ENCODE measurements at places on chromosomes 3 and 15.

DNA sequence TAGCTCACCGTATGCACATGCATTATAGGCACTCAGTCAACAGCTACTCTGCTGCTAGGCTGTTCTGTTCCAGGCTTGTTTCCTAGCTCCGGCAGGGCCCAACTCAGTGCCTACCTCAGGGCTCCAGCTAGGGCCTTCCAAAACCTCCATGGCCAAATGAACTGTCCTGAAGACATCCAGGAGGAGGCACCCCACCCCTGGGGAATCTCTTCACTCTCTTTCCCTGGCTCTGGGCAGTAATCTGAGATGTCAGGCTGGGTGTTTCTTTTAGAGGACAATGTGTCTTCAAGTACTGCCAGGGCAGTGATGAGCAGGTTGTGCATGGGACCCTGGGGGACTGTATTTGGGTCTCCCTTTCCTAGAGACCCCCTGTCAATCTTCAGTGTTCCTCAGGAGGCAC, 38.3 kb upstream of the TPM1 start:
- no peak for DNase-seq

GRCh38 chr3:81470524-81471278, 290.7 kb downstream of the GBE1 start:
- DNase-seq = no peak

- no peak for DNase-seq
Observed at GRCh38 chr3:111603679-111604078, 8.5 kb upstream of the ZBED2 start.

DNA sequence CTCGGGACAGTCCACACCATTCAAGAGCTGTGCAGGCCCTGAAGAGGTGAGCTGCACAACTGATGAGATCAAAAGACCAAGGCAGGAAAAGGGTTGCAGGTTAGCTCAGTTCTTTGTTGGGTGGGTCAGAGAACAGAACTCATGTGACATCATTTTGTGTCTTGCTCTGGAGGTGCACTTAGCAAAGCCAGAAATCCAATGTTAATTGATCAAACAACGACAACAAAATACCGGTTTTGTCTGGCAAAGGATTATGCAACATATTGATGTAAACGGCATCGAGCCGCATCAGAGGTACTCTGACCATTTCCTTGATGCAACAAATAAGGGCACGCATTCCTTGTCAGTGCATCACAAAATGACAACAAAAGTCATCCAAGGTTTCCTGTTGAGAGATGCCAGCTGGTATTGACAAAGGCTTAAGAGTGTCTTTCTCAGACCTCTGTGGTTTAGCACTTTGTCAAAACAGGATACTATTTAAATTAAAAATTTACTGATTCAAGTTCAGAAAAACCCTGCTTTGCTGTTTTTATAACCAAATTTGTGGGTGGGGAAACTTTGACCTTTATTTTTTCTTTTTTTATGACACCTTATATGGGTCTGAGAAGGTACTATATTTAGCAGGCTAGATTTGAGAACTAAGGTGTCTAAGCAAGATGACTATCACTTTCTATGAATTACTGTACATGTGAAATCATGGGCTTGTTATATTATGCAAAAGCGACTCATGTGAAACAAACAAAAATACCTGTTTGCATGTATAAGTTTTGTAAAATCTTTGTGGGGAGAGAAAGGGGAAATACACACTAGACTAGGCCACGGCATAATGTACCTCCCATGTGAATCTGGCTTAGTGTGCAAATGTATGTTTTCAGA, 496.1 kb downstream of the FOXP1 start:
- DNase-seq = no peak

DNA sequence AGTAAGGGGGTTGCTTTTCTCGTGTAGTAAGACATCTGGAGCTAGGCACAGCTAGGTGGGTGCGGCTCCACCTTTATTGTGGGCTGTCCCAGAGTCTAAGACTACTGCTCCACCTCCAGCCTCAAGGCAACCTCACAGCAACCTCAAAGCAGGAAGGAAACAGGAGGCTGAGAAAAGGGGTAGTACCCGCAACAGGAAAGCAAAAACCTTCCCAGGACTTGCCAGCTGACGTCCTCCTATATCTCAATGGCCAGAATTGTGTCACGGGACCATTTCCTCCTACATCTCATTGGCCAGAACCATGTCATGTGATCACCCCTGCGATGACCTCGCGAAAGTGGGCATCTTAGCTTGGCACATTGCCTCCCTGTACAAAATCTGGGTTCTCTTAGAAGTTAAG, 4.3 kb upstream of the GPR160 start:
- DNase-seq = no peak

- no peak for DNase-seq
Observed at GRCh38 chr3:152611905-152612304, 223.0 kb upstream of the P2RY1 start.

DNA sequence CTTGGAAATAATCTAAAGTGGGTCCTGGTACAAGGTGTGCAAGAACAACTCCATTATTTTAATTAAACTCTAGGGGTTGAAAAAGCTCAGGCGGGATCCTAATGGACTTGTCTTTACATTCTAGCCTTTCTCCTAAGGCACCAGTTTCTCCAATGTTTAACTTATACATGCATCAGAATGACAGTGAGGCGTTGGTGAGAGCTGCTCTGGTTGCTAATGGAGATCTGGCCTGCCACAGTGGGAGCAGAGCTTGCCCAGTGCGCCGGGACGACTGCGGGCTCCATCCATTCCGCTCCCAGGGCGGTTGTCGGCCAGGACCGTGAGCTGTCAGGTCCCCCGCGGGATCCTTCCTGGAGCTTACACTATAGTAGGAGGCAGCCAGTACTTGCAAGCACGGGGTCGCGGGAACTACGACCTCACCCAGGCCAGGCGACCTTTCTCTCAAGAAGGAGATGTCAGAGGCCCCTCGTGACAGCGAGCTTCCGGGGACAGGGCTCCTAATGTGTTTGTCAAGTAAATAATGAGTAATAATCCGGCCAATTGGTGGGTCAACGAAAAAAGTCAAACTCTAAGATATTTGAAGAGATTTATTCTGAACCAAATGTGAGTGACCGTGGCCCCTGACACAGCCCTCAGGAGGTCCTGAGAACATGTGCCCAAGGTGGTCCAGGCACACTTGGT, 991 bp upstream of the HIGD1A start:
- DNase-seq = no peak

GRCh38 chr3:54731732-54732445, 196.0 kb downstream of the LRTM1 start:
- DNase-seq = no peak

DNA sequence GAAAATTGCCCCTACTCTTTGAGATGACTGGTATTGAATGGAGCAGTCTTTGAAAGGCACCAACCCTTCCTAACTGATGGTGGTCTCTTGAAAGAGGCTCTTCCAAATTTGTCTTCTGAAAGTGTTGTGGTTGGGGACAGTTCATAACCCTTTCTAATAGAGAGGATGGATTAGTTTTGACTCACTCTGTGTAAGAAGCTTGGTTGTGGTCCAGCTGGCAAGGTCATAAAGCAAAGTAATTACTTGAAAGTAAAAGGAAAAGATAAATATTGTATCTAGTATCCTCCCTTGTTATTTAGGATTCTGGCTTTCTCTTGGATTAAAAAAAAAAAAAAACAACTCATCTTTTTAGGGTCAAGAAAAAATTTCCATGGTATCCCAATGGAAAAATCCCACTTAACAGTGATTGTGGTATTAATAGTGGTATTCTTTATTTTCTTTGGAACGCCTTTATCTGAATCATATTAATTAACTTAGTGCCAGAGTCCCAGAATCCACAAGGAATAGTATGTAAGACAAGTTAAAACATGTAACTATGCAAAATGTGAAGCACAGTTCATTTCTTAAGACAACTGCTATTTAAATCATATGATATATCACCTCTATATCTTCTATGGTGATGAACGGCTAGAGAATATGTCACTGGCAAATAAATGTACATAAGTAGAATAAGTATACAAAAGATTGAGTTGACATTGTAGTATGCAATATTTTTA, 469.3 kb upstream of the CDIN1 start:
- DNase-seq = no peak

DNA sequence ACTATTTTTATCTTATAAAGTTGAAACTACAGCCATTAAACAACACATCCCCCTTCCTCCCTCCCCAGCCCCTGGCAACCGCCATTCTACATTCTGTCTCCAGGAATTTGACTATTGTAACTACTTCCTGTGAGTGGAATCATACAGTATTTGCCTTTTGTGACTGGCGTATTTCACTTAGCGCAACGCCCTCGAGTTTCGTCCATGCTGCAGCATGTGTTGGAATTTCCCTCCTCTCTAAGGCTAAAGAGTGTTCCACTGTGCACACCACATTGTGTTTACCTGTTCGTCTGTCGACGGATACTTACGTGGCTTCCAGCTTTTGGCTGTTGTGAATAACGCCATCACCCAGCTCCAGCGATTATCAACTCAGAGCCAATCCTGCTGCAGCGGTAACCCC, 52.0 kb upstream of the DLG1 start:
- DNase-seq = no peak

DNA sequence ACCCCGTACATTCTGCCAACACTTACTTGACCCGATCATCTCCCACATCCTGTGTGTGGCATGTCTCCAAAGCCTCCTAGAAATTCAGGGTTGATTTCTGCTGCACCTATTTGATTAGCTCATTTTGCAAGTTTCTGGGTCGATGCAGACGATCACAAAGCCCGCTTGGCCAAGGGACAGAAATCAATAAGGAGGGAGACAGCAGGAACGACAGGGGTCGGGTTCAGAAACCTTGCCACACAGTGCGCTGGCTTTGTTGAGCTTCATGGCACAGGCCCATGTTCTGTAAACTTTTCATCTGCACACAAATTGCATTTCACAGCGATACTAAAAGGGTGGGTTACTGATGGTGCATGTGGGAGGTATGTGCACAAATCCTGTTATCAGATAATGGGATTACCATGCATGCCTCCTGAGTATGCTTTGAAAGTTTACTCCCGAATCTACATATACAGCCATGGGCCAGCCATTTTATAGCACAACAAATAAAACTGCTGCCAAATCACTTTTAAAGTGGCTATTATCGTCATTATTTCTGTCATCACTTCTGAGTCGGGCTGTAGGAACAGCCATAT, 95.9 kb upstream of the ATP11B start:
- DNase-seq = no peak

- DNase-seq = no peak
Observed at GRCh38 chr3:125443923-125444322, 68.8 kb upstream of the ZNF148 start.

GRCh38 chr15:31079519-31079918, 22.0 kb downstream of the TRPM1 start:
- no peak for DNase-seq

- no peak for DNase-seq
Observed at GRCh38 chr15:69990566-69991421, 106.9 kb downstream of the TLE3 start.

GRCh38 chr3:14780927-14781507, 37.7 kb upstream of the FGD5 start:
- no peak for DNase-seq

DNA sequence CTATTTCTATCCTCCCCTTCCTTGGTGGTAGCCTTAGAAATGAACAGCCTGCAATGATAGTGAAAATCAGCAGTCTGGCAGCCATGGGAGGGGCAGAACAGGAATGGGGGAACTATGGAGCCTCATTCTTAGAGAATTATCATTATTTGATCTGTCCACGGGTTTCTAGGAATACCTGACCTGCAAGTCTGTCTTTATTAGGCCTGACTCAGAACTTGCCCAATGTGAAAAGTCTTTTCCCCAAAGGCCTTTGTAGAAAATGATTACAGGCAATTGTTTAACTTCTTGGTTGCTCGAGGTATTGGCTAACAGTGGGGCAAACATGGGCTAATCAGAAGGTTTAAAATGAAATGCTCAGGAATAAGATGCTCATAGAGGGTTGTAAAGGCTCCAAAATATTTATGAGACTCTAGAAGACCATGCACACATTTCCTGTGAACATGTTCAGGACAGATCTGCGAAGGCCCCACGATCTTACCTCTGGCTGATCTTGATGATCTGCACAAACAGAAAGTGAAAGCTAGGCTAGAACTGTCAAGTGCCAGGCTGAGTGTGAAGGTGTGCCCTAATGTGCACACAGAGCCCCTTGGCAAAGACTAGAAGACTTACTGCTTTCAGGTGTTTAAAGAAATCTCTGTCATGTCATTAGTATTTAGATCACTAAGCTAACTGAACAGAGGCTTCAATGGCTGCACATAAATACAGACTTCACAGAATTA, 39.6 kb upstream of the LAMP3 start:
- DNase-seq = no peak

GRCh38 chr3:68957895-68958294, 25.5 kb upstream of the TAFA4 start:
- no peak for DNase-seq

DNA sequence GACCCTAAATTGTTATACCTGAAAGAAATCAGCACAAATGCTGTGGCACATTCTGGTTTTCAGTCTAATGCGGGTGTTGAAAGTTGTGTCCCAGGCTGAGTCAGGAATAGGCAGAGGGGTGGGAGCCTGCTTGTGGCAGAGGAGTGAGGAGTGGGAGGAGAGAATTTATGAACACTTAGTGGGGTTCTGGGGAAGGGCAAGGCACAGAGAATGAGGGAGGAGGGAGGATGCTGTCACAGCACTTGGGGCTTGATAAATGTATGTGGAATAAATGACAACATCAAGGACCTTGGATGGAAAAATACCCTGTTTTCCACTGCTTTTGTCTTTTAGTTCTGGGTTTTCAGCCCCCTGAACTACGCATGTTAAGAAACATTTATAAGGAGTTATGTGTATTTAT, 49.3 kb downstream of the ZNF621 start:
- no peak for DNase-seq

- DNase-seq = no peak
Observed at GRCh38 chr3:66372681-66373350, 128.0 kb downstream of the LRIG1 start.

DNA sequence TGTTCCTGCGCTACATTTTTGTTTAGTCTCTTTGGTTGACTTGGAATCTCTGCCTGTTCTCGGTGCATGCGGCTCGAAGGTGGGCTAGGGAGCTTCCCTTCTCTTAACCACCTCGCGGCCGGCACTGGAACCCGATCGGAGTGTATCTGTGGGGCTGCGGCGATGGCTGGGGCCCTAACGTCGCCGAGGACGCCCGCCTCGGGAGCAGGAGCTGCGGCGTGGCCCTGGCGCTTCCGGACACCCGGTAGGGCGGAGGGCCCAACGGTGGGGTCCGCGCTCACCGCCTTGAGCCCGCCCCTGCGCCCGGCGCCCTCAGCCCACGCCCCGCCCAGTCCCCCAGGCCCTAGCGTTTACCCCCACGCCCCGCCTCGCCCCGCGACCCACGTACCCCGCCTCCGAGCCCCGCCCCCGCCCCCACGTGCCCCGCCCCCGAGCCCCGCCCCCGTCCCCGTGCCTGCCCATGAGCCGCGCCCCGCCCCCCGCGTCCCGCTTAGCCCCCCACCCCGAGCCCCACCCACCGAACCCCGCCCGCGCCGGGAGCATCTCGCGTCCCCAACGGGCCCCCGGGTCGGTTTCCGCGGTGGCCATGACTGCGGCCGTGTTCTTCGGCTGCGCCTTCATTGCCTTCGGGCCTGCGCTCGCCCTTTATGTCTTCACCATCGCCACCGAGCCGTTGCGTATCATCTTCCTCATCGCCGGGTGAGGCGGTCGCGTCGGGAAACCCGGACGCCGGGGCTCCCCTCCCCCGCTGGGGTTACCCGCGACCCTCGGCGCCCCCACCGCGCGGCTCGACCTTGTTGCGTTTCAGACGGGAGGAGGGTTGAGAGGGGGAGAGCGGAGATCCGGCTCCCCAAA, at the start of gene APH1B:
TSS of gene APH1B (plus strand) at position 568 of the 855 bp plus-strand sequence. CDS start at position 587, 19 bp downstream.
- DNase-seq = no peak

Data from cerebellar nuclear complex (tissue), 1 donor.